Fibroblast of skin of left biceps (primary cell): ENCODE measurements at places on chromosomes 6 and 20.

DNA sequence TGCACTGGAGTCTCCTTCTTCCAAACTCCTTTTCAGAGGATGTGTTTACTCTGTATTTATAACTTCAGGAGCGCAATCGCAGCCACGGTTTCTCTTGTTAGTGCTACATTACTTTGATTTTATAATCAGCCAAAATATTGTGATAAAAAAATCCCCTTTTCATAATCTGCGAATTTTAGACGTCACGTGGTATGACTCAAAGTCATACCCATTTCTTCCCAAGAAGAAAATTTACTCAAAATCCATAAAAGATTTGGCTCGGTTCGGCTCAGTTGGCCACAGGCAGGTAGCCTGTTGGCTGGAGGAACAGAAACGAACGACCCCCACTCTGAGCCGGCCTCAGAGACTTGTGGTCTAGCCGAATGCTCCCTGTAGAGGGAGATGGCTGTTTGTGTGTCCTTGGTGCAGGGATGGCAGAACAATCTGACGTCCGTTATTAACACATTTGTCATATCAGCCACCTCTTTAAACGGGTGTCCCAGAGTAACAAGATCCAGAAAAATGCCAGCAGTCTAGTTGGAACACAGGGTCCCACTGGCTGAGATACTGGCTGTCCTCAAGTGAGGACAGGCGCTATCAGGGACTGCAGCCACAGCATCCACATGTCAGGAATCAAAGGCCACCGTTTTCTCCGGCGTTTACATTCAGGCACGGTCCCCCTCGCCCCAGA is 247.6 kb downstream of the DLL1 start:
- no peak for DNase-seq

DNA sequence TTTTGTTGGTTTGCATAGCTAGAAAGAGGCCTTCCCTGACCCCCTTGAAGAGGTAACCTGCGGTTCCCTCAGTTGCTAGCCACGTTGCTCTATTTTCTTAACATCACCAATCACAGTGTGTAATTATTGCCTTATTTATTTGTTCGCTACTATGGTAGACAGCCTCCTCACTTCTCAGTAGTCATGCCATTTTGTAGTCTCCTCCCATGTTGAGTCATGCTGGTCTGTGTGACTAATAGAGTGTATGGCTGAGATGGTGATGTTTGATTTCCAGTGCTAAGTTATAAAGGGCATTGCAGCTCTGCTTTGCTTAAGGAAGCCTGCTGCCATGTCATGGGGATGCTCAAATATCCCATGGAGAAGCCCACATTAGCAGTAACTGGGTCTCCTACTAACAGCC is 236.6 kb upstream of the CHD6 start:
- DNase-seq: no peak

GRCh38 chr20:32333988-32334885 is 23.9 kb upstream of the ASXL1 start:
- DNase-seq: no peak

GRCh38 chr6:41379306-41379705 is 43.9 kb downstream of the NCR2 start:
- DNase-seq: no peak

DNA sequence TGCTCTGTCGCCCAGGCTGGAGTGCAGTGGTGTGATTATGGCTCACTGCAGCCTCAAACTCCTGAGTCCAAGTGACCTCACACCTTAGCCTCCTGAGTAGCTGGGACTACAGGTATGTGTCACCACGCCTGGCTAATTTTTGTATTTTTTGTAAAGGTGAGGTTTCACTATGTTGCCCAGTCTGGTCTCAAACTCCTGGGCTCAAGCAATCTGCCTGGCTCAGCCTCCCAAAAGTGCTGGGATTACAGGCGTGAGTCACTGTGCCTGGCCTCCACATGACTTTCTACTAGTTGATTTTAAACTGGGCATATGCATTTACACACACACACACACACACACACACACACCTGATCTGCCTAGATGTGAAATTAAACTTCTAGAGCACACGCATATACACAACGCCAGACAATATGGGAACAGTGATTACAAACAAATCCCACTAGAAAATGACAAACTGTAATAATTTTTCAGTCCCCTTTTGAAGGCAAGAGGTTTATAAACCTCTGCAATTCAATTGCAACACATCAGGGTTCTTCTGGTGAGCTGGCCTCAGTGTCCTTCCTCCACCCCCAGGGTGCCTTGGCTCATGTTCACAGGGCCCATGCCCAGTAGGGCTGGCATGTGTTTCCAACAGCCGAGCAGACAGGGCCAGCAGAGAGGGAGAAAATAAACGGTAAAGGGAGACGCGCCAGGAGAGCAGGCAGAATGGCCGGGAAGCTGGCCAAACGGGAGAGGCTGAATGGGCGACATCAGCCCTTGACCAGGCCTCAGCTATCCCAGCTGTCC is 31.2 kb downstream of the PARD6B start:
- DNase-seq: no peak

DNA sequence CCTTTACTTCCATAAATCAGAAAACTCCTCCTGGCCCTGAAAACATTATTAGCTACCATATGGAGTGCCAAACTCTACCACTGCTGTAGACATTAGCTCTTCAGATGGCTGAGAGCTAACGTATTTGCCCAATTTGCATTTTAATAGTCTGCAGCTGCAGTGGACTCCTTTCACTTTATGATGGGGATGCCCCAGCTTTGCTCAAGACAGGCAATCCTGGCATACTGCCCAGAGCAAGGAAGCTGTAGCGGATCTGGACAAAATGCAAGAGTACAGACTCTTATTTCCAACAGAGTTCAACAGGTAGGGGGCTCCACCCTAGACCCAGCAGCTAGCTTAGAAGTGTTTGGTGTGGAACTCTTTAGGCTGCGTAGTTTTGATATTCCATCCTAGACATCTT is 246.7 kb downstream of the FOXC1 start:
- DNase-seq: no peak

GRCh38 chr6:110285306-110286060 is 72.7 kb downstream of the METTL24 start:
- DNase-seq: no peak

- no peak for DNase-seq
Observed at GRCh38 chr6:28343898-28344677, 5.7 kb upstream of the ZKSCAN3 start.

GRCh38 chr6:64504503-64504902 is 868.9 kb downstream of the PHF3 start:
- DNase-seq: no peak
